ENCODE measurements at places on chromosomes 3 and 15.

GRCh38 chr3:195226445-195226844 is 44.5 kb downstream of the XXYLT1 start:
- DNase-seq = no peak

GRCh38 chr3:71532639-71533395 is 50.7 kb downstream of the FOXP1 start:
- DNase-seq = no peak

DNA sequence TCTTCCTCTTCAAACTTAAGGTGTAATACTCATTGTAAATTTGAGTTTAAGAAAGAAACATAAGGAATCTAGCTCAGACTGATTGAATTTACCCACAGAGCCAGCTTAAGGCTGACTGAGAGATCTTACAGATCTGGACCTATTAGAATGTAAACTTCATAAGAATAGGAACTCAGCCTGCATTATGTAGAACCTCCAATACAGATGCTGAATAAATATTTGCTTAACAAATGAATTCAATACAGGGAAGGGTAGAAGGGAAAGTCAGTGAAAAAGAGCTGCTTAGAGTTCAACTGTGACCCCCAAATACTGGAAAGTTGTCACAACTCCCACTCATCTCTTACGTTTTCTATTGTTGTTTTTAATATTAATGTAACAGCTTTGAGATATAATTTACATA is 11.5 kb downstream of the KPNA4 start:
- DNase-seq = no peak

- no peak for DNase-seq
These were observed 738 bp downstream of the ACAP2 start for GRCh38 chr3:195441992-195442572.

GRCh38 chr3:193560870-193561269 is 6.2 kb upstream of the ATP13A4 start:
- DNase-seq = peak; percentile 53

All from COR-L47 (cell line).